WTC11 (cell line): ENCODE measurements at places on chromosomes 1 and 21. TPM values are rescaled to one million over a fixed set of nuclear protein-coding genes. Genes with fewer than 3 reads are reported as not detected.
A peak's percentile ranks its signal among the peaks of the same experiment; 100 is the strongest.

DNA sequence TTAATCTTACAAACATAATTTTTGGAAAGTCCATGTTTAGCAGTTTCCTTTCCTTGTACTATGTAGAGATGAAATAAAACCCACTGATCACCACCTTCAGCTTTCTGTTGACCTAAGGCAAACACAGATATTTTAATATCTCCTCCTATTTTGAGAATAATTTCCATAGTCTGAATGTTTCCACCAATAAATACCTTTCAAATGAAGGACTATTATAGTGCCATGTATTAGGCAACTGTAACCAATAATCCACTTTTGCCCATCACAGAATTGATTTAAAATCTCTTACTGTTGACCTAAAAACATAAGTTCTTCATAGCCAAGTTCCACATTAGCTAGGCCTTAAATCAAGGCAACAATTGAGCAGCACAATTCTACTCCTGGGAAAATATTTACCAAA, 1.8 kb downstream of the CDC42BPA start:
- DNase-seq = no peak

DNA sequence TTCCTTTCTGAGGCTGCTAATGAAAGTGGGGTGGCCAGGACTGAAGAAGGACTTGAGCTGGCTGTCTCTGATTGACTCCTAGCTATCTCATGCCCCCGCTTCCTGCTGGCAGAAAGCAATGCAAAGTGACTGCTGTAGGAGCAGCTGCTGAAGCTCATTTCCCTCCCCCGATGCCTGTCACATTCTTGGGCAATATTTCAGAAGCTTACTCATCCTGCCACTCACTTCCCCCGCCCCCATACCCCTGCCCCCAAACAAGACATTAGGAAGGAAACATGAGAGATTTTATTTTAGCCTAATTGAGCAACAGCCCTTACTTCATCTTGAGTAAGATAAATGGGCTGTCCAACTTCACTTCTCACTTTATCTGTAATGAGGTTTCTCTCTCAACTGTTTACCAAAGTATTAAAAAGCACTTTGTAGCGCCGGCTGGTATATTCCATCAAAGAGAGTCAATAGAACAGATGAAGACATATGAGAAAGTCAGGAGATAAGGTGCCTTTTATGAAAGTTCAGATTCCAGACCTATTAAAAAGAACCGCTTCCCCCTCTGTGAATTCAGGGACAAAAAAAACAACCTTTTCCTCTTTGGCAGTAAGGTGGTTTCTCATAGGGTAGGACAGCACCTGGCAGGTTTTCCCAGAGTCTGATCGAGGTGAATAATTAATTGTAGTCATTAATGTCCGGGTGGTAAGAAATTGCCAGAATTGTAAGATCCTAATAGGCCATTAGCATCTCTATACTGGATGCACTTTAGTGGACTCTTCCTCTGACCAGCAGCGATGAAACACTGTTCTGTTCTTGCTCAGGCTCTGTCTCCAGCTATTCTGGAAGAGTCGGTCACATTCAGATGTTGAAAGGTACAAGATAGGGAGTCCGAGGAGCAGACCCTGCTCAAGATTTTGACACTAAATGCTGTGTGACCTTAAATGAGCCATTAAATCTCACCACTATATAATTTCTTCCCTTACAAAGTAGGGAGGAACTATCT, 70.2 kb downstream of the SH3GLB1 start:
- DNase-seq = no peak

DNA sequence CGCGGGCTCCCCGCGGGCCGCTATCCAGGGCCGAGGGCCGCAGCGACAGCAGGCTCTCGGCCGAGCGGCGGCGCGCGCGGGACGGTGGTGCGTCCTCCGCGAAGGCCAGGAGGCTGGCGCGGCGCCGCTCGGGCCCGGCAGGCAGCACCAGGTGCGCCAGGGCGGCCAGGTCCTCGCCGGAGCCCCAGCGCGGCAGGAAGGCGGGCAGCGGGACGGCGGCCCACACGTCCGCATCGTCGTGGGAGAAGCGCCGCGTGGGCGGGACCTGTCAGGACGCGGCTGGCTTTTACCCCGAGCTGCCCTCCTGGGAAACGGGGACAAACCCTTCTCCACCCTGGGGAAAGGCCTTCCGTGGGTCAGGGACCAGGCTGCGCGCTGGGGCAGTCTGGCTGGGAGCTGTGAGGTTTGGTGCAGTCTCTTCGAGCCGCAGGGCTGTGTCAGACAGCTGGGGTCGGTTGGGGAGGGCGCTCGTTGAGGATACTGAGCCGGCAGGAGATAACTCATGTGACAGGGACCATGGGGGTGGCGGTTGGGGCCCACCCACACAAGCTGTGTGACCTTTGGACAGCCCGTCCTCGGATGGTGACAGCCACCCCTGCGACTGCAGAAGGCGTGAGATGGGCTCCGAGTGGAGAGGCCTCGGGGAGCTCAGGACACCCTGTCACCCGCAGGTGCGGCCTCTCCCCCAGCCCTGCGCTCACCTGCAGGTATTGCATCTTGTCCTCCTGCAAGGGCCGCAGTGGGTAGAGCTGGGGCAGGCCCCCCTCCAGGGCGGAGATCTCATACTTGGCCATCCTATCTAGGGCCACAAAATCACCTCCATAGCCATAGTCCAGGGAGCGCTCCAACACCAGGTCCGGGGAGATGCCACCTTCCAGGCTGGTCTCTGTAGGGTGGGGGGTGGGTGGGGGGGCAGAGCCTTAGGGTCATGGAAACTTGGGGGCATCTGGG, 6.0 kb downstream of the HES3 start:
- peak; percentile 23 for DNase-seq

SPRR1A gene
- not detected in 3 replicates for total RNA-seq

FAM177B gene
- not detected in 3 replicates for total RNA-seq
